ENCODE measurements at places on chromosomes 6 and 20. TPM values are rescaled to one million over a fixed set of nuclear protein-coding genes. Genes with fewer than 3 reads are reported as not detected.

GRCh38 chr6:162343198-162343935 lies 384.2 kb downstream of the PRKN start:
- no peak for DNase-seq

GRCh38 chr6:119278625-119279024 lies 70.9 kb downstream of the MAN1A1 start:
- no peak for DNase-seq

GRCh38 chr6:26360451-26361416 lies 4.3 kb upstream of the BTN3A2 start:
- DNase-seq: no peak

DNA sequence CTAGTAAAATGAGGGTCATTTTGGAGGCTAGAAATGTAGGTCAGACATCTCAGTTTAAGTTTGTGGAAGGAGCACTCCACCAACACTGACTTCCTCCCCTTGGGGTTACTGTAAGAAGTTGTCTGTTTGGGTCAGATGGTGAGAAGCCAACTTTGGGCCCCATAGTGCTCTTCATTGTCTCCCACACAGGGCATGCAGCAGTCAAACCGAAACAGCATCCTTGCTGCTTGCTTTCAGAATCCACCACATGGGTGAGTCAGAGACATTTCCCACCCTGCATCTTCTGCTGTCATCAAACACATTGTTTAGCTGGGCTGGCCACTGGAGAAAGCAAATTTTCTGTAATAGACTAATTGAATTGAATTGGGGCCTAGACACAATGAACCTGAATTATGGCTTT lies 16.8 kb downstream of the IL17F start:
- DNase-seq: no peak

GRCh38 chr20:16974080-16974854 lies 226.1 kb downstream of the OTOR start:
- no peak for DNase-seq

DNA sequence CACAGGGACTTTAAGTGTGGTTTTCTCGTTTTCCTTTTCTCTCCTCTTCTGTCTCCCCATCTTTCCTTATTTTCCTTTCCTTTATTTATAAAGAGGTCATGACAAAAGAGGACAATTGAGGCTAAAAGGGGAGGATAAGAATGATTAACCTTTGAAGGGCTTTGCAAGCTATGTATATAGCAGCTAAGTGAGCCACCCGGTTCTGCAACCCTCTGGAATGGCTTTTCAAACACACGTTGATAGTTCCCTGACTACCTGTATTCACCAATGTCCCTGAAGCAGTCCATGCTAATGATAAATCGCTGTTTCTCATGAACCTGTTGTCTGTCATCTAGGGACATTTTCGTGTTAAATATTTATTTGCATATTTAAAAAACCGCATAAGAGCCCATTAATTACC lies 124.4 kb upstream of the RALGAPA2 start:
- no peak for DNase-seq

- DNase-seq: no peak
Observed at GRCh38 chr6:95804847-95805541, 210.8 kb upstream of the FUT9 start.

DNA sequence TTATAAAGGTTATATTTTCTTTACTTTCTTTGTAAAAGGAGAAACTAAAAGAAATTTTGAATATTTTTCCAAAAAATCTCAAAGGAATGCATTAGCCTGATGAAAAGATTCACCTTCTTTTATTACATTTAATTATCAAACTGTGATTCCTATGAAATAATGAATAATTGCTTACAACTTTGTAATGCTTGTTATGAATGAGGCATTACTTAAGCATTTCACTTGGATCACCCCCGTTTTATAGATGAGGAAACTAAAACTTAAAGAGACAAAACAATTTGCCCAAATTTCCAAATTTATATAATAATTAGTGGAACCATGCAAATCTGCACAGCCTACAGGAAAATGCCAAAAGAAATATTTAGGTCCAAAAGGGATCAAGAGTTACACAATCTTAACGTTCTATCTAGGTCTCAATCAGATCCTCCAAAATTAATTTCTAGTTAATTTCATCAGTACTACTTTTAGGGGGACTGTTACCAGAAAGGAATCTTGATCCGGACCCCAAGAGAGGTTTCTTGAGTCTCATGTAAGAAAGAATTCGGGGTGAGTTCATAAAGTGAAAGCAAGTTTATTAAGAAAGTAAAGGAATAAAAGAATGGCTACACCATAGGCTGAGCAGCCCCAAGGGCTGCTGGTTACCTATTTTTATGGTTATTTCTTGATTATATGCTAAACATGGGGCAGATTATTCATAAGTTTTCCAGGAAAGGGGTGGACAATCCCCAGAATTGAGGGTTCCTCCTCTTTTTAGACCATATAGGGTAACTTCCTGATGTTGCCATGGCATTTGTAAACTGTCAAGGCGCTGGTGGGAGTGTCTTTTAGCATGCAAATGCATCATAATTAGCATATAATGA lies 288.0 kb downstream of the ADGB start:
- DNase-seq: no peak

DNA sequence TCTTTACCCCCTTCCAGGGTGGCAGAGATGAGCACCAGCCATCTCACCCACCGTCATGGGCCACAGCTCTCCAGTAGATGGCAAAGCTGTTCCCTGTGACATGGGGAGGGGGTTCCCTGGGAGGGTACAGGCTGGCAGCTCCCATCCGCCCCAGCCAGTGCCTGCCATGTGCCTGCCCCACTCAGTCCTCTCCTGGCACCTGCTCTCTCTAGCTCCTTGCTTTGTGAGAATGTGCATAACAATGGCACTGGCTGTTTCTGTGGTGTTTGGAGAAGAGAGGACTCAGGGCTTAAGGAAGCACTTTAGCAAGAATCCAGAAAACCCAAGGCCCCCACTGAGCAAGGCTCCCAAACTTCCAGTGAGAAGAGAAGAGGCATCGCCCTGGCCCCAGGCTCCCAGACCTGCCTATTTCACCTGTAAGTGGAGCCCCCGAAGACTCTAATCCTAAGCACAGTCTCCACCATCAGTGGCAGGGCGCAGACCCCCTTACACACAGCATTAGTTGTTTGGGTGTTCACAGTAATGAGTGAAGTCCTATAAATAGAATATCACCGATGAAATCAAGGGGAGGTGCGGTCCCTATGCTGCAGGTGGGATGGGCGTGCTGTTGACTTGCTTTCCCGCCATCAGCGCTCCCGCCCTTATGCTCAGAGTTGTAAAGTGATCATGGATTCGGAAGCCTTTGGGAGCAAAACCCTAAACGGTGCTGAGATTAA lies 110.2 kb downstream of the AGPAT4 start:
- no peak for DNase-seq

DNA sequence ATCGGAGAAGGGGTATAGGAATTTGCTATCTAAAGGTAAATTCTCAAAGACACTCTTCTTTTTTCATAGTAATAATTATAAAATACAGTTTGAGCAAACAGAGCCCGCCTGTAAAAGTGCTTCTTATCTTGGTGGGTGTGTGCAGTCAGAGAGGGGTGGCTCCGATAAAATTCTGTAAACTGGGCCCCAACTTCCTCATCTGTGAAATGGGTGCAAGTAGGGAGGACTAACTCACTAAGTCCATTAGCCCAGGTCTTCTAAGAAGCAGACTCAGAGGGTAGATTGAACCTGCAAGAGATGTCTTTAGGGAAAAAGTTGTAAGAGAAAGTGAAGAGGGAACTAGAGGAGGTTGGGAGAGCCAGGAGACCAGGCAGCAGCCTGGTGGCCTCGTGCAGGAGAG lies 245.8 kb upstream of the RREB1 start:
- no peak for DNase-seq

GRCh38 chr6:84432619-84433018 lies 205.2 kb upstream of the CEP162 start:
- DNase-seq: no peak

The KIF25 gene
- 0.43 TPM for total RNA-seq

The SPDEF gene
- total RNA-seq: 0.15 TPM

The LST1 gene
- 10.2 TPM for total RNA-seq

The ADGRB3 gene
- total RNA-seq: 0.38 TPM

The CABLES2 gene
- 1.8 TPM for total RNA-seq

The C6orf141 gene
- 0.48 TPM for total RNA-seq

The GPR63 gene
- 0.05 TPM for total RNA-seq

All from left lobe of liver (tissue), 2 donors.